Esophagus squamous epithelium (tissue), 5 donors: ENCODE measurements at places on chromosomes 3 and 15.

- DNase-seq: no peak
Observed at GRCh38 chr15:91263632-91264531, 163.8 kb downstream of the SV2B start.

GRCh38 chr3:190121383-190121782 lies 686 bp upstream of the P3H2 start:
- DNase-seq: no peak

DNA sequence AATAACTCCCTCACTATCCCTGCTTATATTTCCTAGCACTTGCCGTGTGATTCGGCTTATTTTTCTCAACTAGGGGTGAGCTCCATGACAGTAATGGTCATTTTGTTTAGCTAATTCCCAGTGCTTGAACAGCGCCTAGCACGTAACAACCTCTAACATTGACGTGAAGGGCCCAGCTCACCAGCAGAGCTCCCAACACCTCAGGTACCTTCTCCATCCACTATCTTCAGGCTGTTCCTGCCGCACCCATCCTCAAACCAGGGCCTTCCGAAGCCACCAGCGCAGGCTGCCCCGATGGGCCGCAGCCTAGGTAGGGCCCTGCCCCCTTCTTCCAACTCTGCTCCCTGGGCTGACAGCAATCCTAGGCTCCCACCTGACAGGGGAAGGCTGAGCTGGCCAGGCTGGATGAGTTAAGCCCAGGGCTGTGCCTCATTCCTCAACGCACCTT lies 751 bp upstream of the RPS17 start:
- no peak for DNase-seq

DNA sequence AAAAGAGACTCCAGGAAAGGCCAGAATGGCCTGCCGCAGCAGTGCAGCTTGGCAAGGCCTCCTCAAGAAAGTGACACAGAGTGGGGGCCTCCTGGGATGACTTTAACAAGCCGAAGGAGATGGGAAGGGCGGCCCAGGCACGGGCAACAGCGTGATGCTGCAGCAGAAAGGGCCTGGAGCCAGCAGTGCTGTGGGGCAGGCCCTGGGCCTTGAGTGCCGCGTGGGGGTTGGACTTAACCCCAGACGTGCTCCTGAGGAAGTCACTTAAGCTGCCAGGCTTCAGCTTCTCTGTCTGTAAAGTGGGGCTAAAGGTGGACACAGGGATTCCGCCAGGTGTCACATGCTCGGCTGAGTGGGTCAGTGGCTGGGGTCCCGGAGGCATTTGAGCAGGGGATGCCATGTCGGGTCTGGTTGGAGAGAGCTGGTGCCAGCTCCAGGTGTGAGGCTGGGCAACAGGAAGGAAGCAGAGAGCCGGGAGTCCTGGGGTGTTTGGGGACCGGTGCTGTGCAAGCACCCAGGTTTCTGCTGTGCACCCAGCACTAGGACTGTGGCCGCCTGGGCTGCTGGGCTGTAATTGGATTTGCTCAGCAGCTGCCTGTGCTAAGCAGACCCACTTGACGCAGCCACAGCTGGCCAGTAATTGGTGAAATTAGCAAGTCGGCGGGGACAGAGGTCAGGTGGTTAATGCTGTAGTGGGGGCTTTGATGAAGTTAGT lies 7.8 kb downstream of the DNAJB8 start:
- no peak for DNase-seq

GRCh38 chr3:72185549-72186399 lies 400.8 kb upstream of the PROK2 start:
- DNase-seq: no peak

DNA sequence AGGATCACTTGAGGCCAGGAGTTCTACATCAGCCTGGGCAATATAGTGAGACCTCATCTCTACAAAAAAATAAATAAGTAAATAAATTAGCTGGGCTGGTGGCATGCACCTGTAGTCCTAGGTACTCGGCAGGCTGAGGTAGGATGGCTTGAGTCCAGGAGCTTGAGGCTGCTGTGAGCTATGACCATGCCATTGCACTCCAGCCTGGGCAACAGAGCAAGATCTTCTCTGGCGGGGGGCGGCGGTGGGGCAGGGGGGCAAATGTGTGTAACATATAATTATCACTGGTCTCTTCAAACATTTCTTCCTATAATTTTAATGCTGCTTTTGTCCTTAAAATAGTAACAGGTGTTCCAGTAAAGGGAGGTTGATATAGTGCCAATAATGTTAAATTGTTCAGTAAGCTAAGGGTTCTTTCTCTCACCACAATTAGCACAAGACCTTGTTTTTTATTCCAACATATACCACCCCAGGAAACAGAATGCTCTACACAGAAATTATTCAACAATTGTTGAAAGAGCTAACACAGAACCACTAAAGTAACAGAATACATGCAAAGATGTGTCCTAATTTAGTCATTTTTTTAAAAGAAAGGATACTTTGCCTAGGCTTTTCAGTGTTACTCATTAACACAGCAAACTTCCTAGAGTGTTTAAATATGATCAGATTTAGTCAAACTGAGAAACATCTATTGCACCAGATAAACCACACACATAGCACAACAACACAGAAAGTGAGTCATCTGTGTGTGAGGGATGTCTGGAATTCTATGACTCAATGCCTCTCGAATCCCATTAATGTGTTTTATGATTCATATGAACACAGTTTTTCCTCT lies 29.1 kb downstream of the ANKRD28 start:
- no peak for DNase-seq

GRCh38 chr3:31081018-31081662 lies 186.7 kb upstream of the GADL1 start:
- no peak for DNase-seq

- no peak for DNase-seq
Observed at GRCh38 chr3:43030162-43030935, 51.2 kb downstream of the GASK1A start.

GRCh38 chr3:186277268-186277909 lies 84.6 kb downstream of the DGKG start:
- DNase-seq: no peak

GRCh38 chr3:63555767-63556166 lies 96.7 kb upstream of the SNTN start:
- no peak for DNase-seq

DNA sequence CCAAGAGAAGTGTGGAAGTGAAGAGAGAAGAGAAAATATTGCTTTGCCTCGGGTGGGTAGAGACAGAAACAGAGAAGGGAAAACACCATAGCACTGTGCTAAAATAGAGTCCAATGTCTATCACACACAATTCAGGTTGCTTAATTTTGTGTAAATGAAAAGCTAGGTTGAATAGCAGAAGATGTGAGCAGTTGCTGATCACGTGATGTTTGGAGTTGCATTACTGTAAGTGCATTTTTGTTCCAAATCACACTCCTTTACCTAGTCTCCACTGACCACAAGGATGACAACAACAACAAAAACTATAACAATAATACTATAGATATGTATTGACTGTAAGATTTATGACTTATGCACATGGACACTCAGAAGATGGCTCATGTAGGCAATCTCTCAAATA lies 683.2 kb downstream of the AGBL1 start:
- no peak for DNase-seq

DNA sequence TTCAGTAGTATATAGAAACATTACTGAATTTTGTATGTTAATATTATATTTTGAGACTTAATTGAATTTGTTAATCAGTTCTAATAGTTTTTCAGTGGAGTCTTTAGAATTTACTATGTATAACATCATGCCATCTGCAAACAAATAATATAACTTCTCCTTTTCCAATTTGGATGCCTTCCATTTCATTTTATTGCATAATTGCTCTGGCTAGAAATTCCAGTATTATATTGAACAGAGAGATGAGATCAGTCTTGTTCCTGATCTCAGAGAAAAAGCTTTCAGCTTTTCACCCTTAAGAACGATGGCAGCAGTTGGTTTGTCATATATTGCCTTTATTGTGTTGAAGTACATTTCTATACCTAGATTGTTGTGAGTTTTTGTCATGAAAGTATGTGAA lies 40.4 kb downstream of the OR4F15 start:
- DNase-seq: no peak

GRCh38 chr15:82901114-82901805 lies 51.3 kb downstream of the HOMER2 start:
- DNase-seq: no peak

GRCh38 chr3:60579734-60580133 lies 671.5 kb downstream of the FHIT start:
- DNase-seq: no peak

DNA sequence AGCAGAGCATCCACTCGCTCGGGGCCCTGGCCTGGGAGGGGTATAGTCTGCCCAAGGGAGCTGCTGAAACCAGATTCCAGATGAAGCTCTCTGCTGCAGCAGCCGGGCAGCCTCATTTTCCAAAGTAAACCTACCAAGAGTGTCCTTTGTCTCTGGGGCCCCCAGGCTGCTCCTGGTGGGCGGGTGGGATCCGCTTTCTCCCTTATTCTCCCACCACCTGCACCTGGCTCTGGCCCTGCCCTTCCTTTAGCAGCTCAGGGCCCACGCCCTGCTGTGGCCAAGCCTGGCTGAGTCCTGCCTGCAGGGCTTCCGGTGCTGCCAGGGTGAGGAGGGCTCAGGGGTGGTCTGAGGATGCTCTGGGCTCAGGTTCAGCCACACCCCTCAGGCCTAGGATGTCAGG lies 13.0 kb downstream of the SCN5A start:
- DNase-seq: no peak

GRCh38 chr3:122104515-122105194 lies 49.5 kb downstream of the CD86 start:
- DNase-seq: no peak

GRCh38 chr3:135565546-135565945 lies 400.0 kb upstream of the PPP2R3A start:
- no peak for DNase-seq

GRCh38 chr3:156630081-156630772 lies 44.2 kb upstream of the TIPARP start:
- no peak for DNase-seq

DNA sequence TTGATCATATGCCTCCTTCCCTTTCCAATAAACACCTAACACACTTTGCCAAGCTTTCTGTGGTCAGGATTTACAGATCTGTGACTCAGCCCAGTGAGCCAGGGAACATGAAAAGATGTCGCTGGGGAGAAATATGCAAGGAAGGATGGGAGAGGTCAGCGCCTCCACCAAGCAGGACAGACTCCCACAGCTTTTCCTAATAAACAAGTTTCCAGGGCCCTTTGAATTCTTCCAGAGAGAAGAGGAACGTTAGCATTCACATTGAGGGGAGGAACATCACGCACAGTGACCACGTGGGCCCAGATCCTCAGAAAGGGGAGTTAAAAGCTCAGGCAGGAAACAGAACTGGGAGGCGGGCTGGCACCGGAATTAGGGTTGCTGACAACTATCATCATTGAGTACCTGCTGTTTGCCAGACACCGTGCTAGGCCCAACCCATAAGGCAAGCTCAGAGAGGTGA lies 33.3 kb upstream of the MRPS22 start:
- no peak for DNase-seq

GRCh38 chr3:43512754-43513404 lies 108.9 kb downstream of the ANO10 start:
- DNase-seq: no peak

GRCh38 chr15:59255680-59256336 lies 49.2 kb downstream of the LDHAL6B start:
- no peak for DNase-seq

DNA sequence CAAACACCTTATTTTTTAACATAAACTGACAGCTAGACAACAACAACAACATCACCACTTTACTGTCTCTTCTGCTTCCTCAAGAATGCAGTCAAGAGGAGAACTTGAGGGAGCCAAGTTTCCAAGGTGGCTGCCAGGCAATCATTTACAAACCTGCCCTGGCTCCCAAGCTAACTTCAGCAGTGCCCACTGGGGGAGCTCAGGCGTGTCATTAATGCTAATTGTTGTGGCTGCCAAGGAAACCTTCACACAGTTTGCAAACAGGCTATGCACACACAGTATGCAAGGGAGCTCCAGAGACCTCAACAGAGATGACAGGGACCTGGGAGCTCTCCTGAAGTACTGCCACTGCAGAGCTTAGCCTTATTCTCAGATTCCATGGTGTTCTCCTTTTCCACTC lies 2.1 kb downstream of the DZIP1L start:
- no peak for DNase-seq
